ENCODE measurements at places on chromosomes 11 and 22.

DNA sequence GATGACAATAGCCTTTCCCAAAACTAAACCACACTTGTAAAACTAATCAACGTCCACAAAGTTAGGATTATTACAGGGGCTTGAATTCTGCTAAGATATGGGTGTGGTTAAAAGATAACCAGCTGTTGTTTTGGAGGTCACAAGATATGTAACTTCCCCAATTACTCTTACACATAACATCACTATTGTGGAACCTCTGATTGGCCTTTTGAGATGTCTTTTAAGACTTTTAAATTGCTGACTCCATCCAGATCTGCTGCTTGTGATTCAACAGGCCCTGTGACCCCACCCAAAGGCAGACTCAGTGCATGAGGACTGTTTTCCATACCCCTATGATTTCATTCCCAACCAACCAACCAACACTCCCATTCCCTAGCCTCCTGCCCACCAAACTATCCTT is 893.9 kb downstream of the OPCML start:
- DNase-seq, result no peak

- no peak for DNase-seq
These were observed 745.0 kb downstream of the NTM start for GRCh38 chr11:132115454-132115853.

GRCh38 chr11:59102259-59102765 is 4.7 kb upstream of the FAM111B start:
- peak; percentile 46 for DNase-seq

GRCh38 chr22:37219533-37219932 is 7.3 kb upstream of the SSTR3 start:
- no peak for DNase-seq

- DNase-seq, result peak; percentile 84
These were observed 20.3 kb upstream of the MRPL17 start for GRCh38 chr11:6703247-6704063.

GRCh38 chr11:91421641-91422040 is 803.0 kb upstream of the FAT3 start:
- DNase-seq, result no peak

- no peak for DNase-seq
These were observed 50.2 kb downstream of the BCR start for GRCh38 chr22:23230348-23231068.

DNA sequence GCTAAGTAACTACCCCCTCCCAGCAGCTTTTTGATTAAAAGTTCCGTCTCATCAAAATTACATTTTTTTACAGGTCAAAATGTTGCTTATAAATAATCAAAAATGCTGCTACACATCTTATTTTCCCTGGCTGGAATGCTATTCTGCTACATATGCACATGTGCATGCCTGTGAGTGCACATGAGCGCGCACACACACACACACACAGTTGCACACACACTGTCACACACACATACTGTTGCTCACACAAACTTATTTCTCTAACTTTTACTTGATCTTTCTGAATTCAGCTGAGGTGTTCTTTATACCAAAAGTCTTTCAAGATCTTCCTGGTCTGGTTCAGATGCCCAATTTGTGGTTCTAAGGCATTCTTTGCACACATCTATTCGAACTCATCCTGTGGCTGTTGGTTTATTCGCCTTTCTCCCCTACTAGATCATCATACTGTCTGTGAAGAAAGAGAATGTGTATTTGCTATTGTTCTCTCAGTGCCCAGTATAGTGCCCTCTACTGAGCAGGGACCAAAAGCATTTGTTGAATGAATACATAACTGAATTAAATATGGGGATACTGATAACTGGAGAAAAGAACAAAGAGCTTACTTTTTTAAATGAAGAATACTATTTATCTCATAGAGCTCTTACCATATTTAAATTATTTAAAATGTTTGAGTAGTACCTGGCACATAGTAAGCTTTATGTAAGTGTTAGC is 68.1 kb upstream of the CCDC179 start:
- no peak for DNase-seq

DNA sequence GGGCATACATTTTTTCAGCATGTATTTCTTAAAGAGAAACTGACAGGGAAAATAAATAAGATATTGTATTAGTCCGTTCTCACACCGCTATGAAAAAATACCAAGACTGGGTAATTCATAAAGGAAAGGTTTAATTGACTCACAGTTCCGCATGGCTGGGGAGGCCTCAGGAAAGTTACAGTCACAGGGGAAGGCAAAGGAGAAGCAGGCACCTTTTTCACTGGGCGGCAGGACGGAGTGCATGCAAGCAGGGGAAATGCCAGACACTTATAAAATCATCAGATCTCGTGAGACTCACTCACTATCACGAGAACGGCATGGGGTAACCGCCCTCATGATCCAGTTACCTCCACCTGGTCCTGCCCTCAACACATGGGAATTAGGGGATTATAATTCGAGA is 44.2 kb downstream of the PPFIA1 start:
- no peak for DNase-seq

- no peak for DNase-seq
These were observed 7.3 kb downstream of the C22orf31 start for GRCh38 chr22:29054251-29054767.

DNA sequence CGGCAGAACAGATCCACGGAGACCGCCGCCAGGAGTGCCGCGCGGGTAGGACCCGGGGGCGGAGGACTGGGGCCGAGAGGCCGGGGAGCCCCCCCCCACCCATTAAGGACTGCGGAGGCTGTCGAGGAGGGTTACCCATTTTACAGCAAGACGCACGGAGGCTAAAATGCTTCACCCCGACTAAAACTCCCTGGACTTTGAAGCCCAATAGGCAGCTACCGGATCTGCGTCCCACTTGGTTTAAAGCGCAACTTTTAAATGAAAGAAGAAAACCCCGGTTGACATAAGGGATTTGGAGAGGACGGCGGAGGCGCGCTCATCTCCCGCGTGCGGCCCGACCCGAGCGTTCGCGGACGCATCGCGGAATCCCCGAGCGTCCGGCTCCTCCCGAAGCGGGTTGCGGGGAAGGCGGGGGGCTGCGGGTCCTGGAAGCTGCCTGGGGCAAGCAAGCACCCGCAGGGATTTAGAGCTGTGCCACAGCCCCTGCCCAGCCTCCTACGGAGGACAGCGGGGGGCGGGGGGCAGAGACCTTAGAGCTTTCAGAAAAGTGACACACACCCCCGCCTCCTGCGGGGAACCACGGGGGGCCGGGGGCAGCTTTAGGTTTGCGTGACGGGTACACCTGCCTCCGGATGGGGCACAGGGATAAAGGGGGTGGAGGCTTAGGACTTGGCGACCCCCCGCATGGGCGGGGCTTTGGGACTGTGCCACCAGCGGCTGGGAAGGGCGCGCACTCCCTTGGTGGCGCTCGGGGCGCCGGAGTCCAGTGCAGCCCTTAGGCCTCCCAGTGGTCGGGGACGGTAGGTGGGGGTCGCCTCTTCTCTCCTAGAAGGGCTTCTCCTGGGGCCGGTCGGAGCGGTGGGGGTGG is 760 bp upstream of the CELSR1 start:
- DNase-seq, result peak; percentile 31

DNA sequence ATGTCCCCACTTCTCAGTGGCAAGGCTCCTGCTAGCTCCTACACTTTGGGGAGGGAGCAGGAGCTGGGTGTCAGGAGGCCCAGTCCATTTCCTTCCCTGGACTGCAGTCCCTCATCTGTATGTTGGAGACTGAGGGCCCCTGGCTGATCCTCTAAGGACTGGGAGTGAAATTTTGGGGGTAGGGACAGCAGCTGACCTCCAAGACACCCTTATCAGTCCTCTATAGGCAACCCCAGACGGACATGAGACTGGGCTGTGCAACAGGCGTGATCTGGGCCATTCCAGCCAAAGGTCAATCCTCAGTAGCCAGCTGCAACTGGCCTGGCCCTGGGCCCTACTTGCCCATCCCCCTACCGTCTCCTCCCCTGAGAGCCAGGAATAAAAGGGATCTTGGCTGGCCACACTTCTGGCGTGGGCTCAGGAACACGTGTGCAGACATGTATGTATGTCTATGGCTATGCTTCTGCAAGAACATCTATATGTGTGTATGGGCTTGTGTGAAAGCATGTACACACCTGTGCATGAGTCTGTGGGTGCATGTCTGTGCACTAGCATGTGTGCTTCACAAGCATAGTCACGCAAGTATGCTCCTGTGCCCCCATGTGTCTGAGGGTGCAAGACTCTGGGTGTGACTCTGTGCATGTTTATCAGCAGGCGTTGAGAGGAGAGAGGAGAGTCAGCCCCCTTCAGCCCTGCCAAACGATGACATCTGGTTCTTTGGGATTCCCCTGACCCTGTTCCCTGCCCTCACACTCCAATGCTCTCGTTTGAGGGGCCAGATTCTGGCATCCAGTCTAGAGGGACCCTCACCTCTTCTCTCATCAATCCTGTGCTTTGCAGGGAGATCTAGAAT is 24.6 kb upstream of the DGAT2 start:
- no peak for DNase-seq

DNA sequence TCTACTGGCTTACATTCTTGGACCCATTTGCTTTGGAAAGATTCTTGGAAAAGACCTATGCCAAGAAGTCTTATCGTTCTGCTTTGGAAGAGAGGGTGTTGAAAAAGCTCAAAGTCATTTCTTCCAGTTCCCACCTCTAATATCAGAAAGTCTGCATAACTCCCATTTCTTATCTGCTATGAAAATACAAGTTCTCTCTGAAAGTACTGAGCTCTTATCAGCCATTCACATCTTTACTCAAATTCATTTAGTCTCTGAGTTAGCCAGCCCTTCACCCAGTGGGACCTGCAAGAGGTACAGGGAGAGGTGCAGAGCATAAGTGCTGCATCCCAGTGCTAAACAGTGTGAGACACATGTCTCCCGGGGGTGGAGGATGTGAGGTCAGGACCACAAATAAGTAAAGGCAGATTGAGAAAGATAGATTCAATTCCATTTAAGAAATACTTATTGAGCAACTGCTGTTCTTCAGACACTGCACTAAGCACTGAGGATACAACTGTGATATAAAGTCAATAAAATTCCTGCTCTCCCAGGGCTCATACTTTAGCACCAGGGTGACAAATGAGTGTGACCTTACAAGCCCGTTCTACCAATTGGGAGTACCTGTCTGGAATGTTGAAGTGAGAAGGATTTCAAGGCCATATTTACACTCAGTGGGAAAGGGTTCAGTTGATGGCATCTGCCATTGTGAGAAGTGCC is 76.7 kb downstream of the PISD start:
- peak; percentile 19 for DNase-seq

DNA sequence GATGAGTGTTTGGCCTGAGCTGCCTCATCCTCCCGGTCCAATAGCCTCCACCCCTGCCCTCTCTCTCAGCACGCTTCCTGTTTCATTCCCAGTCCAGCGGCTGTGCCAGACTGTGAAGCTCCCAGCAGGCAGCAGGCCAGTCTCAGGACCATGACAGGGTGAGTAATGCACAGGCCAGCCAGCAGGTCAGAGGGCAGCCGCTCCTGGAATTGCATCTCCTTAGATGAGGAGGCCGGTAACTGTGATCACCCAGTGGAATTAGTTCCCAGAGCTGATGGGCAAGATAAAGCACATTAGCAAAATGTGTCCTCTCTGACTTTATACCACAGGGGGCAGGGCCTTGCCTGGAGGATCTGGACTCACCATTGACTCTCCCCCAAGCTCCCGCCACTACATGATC is 251.2 kb downstream of the ETS1 start:
- peak; percentile 18 for DNase-seq

DNA sequence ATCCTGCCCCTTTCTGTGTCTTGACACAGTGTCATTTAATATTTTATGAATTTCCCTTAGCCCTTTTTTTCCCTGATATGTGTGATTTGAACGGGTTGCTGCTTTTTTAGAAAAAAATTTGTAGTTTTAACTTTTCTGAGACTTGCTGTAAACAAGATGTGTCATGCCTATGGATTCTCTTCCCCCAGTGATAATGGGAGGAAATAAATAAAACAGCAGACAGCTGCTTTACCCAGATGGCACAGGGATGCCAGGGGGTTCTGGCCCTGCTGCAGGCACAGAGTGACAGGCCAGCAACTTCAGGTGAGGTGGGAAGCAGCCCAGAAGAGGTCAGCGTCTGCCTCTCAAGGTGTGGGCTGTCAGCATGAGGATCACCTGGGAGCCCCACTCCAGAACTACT is 266.9 kb downstream of the KIRREL3 start:
- peak; percentile 15 for DNase-seq

GRCh38 chr11:11207428-11207827 is 145.6 kb downstream of the CSNK2A3 start:
- DNase-seq, result no peak

DNA sequence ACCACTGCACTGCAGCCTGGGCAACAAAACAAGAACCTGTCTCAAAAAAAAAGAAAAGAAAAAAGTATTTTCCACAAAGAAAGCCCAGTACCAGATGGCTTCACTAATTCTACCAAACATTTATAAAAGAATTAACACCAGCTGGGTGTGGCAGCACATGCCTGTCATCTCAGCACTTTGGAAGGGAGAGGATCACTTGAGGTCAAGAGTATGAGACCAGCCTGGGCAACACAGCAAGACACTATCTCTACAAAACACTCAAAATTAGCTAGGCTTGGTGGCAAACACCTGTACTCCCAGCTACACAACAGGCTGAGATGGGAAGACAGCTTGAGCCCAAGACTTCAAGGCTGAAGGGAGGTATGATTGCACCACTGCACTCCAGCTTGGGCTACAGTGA is 20.1 kb downstream of the RSF1 start:
- DNase-seq, result no peak

DNA sequence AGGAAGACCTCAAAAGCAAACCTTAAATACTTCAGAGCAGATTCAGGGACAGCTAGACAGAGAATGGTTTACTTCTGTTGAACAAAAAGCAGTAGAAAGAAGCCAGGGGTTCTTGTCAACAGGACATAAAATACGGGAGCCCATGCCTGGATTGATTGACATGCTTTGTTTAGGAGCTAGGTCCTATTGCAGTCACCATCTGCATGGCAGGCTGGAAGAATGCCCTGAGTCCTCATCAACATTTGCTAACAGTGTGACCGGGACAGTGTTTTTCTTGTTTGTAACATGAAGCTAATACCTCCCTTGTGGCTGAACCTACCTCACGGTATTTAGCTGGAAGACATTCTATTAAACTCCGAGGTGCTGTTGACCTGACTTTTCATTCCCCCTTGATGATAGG is 225.4 kb downstream of the NTM start:
- no peak for DNase-seq

GRCh38 chr11:33135768-33136443 is 25.4 kb downstream of the CSTF3 start:
- DNase-seq, result no peak

DNA sequence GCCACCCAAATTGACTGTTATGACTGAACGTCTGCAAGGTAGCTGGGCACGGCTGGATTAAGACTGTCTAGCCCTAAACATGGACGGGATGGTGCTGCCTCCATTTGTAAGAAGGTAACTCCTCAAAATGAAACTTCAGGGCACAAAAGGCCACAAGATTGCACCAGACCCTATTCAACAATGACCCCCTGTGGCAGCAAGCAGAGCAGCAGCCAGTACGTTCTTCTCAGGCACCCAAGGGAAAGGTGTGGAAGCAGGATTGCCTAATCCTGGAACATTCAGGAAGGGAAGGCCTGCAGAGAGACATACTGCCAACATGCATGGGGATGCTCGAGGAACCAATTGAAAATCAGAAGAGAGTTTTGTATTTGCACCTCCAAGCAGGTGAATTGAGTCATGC is 4.5 kb upstream of the TBX10 start:
- no peak for DNase-seq

GRCh38 chr11:125263268-125263790 is 98.8 kb downstream of the PKNOX2 start:
- DNase-seq, result peak; percentile 91

Measured in AG08395 (cell line).